ENCODE measurements at places on chromosomes 16 and 17.

DNA sequence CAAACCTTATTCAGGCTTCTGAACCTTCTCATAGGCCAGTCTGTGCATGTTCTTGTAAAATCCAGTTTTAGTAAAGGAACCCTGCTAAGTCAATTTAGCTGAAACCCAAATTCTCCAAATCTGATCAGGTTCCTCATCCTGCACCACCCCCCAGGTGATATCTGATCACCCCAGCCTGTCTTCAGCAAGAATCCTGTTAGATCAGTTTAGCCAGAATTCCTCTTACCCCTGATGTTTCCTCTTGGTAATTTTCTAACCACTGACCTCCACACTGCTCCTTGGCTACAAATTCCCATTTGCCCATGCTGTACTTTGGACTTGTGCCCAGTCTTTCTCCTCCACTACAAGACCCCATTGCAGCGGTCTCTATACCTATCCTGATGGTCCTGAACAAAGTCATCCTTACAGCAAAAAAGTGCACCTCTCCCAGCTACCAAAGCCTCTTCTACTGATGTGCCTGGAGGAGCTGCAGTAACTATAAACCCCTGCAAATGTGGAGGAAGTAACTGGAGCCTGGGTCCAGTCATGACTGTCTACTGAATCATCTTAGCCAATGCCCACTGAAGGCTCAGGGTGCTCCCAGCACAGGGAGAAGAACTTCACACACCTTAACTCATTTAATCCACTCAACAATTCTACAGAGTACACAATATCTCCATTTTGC, 23.8 kb downstream of the TEX14 start:
- no peak for DNase-seq

DNA sequence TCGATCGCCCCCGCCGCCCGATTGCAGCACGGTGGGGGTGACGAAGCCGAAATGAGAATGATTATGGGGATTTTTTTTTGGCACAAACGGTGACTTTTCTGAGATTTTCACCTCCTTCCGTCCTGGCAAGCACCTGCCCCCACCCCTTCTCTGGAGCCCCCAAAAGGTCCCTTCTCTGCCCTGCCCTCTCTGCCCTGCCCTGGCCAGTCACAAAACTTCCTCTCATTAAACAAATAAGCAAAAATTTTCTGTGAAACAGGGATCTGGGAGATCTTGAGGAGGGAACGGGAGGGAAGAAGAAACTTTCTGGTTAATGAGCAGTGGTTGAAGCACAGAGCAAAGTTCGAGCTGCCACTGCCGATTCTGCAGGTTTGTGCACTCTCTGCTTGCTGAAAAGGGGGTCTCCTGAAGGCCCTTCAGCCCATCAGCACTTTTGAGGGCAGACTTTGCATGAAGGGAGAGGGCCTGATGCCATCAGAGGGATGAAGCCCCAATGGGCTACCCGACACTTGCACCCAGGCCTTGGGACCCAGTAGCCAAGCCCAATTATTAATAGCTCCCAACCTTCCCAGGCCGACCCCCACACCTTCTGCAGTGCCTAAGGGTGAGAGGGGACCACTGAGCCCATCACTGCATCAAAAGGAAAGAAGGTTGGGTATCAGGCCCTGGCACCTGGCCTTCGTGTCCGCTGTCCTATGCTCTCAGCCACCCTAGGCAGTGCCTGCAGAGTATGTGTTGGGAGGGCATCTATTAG, 1.0 kb upstream of the HOXB8 start:
- DNase-seq = no peak

DNA sequence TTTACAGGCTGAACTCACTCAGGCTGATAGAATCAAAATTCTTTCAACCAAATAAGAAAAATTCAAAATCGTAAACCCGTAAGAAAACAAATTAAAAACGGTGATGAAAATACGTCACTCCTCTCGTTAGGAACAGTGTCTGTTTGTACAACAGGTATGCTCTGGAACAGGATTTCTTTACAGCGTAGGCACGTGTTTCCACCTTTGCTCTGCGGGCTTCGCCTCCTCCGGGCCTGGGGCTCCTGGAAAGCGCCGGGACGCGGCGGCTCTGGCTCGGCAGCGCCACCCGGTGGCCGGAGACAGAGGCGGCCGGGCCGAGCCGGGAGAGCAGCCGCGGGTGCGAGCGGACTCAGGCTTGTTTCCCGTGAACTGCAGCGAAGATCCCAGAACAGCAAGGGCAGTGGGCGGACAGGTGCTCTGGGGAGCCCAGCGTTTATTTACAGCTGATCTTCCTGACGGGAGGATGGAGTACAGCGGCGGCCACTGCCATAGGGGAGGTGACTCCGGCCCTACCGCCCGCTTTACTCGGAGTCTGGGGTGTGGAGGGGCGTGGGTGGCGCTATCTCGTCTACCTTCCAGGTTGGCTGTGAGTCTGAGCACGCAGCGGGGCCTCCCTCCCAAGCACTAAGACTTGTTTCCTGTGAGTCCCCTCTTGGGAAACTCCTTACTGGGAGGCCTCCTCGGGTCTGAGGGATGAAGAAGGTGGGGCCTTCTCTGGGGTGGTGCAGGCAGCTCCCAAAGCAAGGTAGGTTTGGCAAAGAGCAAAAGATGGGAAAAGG, 40.5 kb upstream of the ATP2A3 start:
- peak; percentile 47 for DNase-seq

DNA sequence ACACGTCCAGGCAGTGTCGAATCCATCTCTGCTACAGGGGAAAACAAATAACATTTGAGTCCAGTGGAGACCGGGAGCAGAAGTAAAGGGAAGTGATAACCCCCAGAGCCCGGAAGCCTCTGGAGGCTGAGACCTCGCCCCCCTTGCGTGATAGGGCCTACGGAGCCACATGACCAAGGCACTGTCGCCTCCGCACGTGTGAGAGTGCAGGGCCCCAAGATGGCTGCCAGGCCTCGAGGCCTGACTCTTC, 7.2 kb upstream of the CD68 start:
- DNase-seq = no peak

- DNase-seq = no peak
Observed at GRCh38 chr17:82638183-82638773, 10.0 kb downstream of the WDR45B start.

DNA sequence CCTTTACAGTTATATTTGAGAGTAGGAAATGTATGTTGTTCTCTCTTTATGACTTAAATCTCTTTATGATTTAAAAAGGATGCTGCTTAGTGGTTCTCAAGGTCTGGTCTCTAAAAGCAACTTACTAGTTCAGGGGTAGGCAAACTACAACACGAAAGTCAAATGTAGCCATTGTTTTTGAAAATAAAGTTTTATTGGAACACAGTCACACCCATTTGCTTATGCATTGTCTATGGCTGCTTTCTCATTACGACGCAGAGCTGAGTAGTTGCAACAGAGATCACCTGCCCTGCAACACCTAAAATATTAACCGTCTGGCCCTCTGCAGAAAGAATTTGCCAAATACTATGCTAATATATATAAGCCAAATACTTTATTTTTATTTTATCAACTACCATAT, 58.2 kb downstream of the HELZ start:
- no peak for DNase-seq

DNA sequence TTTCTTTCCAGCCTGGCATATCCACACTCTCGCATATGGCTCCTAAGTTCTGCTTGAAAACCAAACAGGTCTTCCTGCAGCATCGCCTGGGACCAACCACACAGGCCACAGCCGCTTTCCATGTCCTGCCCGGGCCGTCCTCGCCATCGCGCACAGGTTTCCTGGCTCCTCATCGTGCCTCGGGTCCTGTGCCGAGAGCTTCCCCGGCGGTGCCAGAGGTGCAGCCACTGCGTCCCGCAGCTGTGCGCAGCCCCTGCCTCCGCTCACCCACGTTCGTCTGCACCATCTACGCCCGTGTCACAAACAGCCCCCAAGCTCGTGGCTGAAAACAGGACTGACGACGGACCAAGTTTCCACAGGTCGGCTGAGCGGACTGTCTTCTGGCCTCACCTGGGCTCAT, 6.3 kb upstream of the ZFPM1 start:
- DNase-seq = no peak

- no peak for DNase-seq
Observed at GRCh38 chr16:29014561-29015069, 29.8 kb downstream of the LAT start.

DNA sequence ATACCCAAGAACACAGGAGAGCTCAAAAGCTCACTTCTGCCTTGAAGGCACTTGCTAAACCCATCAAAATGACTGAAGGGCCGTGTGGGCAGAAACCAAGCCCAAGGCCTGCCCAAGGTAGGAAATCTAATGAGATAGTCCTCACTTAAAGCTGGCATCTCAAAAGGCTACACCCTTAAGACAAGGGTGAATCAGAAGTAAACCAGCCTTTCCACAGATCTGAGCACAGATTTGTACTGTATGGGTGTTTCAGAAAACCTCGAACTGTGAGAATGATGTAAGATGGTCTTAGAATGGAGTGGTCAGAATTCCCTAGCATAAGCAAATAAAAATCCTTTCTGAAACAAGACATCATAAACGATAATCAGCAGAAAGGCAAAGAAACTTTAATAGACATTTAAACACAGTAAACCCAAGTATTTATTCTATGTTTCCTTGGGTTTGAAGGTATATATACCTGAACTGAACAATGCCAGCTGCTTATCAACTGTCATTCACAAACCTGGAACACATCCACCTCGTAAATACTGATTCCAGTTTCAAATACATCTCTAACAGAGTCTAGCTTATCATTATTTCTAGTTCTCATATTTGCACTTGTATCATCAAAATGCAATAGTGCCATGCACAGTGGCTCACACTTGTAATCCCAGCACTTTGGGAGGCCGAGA, 37.8 kb downstream of the GLG1 start:
- DNase-seq = no peak

DNA sequence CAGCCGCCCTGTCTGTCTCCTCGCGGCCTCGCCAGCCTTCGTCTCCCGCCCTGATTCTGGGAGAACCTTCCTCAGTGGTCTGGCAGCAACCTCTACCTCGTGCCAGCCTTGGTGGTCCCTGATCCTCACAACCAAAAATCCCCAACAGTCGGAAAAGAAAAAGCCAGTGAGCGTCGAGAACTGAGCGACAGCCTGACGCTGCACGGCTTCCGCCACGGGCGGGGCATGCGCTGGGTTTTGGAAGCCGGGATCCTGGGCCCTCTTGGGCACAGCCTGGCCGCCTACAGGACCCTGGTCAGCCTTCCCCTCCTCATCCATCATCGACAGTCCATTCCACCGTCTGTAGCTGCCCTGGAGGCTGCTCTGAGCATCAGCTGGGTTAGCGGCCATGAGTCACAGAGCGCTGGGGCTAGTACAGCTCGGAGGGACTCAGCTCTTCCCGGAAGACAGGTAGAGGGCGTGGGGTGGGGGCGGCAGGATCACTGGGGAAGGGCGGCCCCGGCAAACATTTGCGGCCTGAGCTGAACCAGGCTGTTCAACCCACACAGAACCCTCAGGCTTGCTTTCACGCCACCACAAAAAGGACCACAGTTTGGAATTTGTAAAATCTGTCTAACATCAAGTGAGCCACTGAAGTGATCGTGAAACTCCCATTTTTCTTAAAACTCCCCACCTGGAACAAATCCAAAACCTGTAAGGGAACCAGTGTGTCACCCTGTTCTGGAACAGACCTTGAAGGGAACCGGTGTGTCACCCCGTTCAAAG, 55.4 kb upstream of the DOC2B start:
- no peak for DNase-seq

DNA sequence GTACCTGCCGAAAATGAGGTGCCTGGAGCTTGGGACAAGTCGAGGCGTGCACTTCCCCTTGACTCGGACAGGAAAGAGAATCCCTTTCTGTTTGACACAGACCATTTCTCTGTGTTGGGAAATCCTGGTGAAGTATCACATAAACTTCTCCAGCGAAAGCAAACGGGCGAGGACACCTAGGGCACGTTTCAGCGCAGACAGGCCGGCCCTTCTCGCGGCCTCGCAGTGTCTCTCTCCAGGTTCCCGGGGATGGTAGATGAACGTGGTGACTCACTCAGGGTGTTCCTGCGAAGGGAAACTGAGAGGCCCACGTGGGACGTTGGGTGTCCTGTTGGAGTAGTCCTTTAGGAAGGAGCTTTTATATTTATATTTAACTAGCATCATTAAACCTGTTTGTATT, 36.3 kb upstream of the ZNF750 start:
- no peak for DNase-seq

DNA sequence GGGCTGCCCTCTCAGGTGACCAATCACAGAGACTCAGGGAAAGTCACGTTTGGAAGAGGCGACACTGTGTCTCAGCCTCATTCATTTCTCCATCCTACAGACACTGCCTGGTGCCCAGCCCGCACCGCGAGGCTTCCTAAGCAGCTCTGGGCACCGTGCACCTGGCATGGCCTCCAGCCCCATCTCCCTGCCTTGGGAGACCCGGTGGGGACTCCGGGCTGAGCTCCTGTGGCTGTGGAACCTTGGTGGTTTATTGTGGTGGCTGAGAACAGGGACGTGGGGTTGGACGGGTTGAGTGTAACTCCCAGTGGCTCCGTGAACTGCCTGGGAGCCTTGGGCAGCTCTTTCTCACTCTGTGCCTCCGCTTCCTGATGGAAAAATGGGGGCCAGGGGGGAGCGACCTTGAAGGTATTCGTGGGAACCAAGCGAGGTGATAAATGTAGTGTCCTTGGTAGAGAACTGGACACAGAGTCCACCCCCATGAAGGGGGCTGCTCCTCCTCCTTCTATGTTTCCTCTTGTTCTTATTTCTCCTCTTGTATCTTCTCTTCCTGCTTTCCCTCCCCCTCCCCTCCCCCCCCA, 215.4 kb downstream of the SEC14L1 start:
- DNase-seq = no peak

- no peak for DNase-seq
Observed at GRCh38 chr17:76382351-76382802, 2.0 kb upstream of the SPHK1 start.

DNA sequence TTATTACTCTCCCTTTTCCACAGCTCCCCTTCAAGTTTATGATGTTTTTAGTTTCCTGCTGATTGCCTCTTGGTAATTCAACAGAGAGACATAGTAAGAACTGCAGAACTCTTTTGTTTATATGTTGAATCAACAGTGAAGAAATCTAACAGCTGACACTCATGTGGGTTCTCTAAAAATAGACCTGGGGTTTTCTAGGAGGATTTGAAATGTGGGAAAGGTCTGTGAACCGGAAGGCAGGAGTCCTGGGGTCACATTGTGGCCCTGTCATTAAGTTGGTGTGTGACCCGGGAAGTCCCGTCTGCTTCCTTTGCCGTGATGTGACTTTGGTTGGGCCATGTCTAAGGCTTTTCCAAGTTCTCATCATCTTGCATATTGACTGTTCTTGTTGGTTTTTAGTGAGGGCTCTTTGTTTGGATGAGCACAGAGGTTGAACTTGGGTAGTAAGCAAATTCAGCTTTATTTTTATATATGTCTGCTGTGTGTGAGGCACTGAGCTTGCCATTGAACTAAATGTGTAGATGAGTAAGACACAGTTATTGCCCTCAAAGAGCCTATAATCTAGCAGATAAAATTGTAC, 48.5 kb upstream of the HS3ST3A1 start:
- DNase-seq = no peak

- no peak for DNase-seq
Observed at GRCh38 chr16:26952411-26952810, 114.3 kb upstream of the C16orf82 start.

DNA sequence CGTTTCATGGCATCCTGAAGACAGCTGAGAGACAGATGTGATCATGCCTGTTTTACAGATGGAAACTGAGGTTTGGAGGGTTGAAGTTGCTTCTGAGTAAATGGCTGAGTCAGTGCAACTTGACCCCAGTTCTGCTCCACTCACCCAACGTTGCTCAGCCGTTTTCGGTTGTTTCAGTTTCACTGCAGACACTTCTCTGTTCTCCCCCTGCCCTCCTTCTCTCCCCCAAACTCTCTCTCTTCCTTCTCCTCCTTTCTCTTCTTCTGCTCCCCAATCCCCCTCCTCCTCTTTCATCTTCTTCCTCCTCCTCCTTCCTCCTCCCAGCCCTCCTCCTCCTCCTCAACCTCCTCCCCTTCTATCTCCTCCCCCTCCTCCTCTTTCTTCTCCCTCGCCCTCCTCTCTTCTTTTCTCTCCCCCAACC, 9.4 kb upstream of the CEP20 start:
- DNase-seq = no peak
